ENCODE measurements at places on chromosomes 11 and 22.

- DNase-seq, result no peak
Observed at GRCh38 chr11:72231396-72232259, 7.1 kb downstream of the INPPL1 start.

DNA sequence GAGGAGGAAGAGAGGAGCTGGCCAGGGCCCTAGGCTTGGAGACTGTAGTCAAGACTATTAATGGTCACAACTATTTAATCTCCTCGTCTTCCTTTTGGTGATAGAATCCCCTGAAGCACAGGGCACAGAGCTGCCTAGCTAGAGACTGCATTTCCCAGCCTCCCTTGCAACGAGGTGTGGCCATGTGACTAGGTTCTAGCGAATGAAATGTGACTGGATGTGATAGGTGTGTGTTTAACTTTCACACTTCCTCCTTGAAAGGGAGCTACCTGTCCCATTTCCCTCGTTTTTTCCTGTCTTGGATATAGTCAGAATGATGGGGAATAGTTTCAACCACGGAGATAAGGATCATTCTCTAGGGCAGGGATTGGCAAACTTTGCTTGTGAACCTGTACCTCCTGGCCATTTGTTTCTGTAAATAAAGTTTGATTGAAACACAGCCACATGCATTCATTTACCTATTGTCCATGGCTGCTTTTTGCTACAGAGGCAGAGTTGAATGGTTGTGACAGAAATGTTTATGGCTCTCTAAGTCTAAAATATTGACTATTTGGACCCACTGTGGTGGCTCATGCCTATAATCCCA, 313.5 kb downstream of the MIAT start:
- DNase-seq, result no peak

DNA sequence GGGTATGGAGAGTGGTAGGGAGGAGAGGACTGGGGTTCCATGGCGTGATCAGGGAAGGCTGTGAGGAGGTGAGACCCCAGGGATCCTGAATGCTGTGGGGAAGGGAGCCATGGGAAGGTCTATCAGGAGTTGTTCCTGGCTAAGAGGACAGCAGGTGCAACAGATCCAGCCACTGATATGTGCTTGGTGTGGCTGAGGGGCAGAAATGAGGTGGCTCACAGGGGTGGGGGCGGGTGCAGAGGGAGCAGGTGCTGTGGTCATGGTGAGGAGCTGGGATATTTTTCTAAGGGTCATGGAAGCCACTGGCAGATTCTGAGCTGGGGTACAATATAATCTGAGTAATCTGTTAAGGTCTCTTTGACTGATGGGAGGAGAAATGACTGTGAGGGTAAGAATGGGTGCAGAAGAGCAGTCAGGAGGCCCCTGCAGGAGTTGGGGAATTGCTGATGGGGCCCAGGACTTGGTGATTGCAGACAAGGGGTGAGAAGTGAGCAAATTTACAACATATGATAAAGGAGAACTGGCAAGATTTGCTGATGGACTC, 31.3 kb upstream of the DMC1 start:
- DNase-seq, result no peak

DNA sequence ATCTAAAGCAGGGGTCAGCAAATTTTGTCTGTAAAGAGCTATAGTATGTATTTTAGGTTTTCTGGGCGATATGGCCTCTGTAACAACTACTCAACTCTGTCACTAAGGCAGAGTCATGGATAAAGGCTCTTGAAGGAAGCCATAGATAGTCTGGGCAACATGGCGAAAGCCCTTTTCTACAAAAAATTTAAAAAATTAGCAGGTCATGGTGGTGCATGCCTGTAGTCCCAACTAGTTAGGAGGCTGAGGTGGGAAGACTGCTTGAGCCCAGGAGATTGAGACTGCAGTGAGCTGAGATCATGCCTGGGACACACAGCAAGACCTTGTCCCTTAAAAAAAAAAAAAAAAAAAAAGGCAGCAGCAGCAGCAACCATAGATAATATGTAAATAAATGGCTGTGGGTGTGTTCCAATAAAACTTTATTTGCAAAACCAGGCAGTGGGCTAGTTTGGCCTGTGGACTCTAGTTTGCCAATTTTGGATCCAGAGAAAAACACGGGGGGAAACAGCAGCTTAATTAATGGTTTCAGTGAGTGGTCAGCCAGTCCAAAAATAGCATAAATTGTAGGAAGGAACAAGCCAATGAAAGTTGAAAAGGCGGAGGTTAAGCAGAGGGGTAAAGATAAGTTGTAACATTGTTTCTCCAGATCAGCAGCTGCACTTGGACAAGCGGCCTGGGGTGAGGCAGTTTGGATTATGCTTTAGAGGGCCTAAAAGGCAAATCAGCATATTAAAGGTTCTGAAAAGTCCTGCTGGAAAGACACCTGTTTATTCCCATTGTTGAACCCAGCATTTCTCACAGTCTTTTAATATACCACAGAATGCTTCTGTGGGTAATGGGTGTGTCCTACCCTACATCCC, 62.6 kb downstream of the KIAA1671 start:
- no peak for DNase-seq

DNA sequence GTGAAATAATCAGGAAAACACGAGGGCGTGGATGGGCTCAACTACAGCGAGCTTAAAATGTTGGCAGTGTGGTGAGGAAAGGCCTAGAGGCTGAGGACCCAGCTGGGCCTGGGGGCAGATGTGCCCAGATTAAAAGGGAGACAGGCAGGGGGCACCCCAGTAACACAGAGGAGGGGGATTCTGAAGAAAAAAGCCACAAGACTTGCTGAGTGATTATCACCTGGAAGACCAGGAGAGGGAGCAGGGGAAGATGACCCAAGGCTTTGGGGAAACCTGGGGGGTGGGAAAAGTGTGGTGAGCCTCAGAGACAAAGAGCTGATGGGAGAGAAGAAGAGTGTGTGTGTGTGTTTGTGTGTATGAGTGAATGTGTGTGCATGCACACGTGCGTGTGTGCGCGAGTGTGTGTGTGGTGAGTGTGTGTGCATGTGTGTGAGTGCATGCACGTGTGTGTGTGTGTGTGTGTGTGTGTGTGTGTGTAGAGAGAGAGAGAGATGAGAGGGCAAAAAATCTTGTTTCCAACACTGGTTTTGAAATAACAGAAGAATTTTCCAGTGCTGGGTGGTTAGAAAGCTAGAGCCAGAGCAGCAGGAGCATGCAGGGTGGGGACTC, 500.5 kb downstream of the BUD13 start:
- no peak for DNase-seq

All from stimulated activated CD4-positive, alpha-beta T cell treated with anti-CD3 and anti-CD28 coated beads, Interleukin-12 subunit alpha, Interleukin-12 subunit beta, amount 100 ng/mL, for 48 hours (primary cell).